ENCODE measurements at places on chromosomes 16 and 17. TPM values are rescaled to one million over a fixed set of nuclear protein-coding genes. Genes with fewer than 3 reads are reported as not detected.

SEZ6 gene
- total RNA-seq, result 2.1 TPM

SEPTIN12 gene
- 61.0 TPM for total RNA-seq

HCRT gene
- total RNA-seq, result not detected

TP53TG3F gene
- 2.0 TPM for total RNA-seq

TLCD3B gene
- total RNA-seq, result 82.7 TPM

OSGIN1 gene
- 13.5 TPM for total RNA-seq

SDR42E1 gene
- total RNA-seq, result 6.5 TPM

CRYBA1 gene
- total RNA-seq, result not detected

NPIPA5 gene
- total RNA-seq, result 40.1 TPM

ASGR2 gene
- total RNA-seq, result 1.1 TPM

ITGAX gene
- 2.8 TPM for total RNA-seq

HNF1B gene
- total RNA-seq, result 3.2 TPM

GGNBP2 gene
- total RNA-seq, result 118 TPM

Data from testis (tissue), 5 donors.